Glomerular endothelial cell (primary cell): ENCODE measurements at places on chromosomes 3 and 15. TPM values are rescaled to one million over a fixed set of nuclear protein-coding genes. Genes with fewer than 3 reads are reported as not detected.

Gene PLA2G4D
- not detected in 2 replicates for total RNA-seq

Gene LRRC28
- total RNA-seq, result 24.4 and 27.1 TPM in 2 replicates

Gene UNC13C
- 0.05 TPM in 1 of 2 replicates, not detected in the other for total RNA-seq

Gene KCNAB1
- 0.70 and 3.4 TPM in 2 replicates for total RNA-seq

Gene ANKRD34C
- not detected in 2 replicates for total RNA-seq
